Adipocyte (in vitro differentiated cells): ENCODE measurements at places on chromosomes 6 and 20.
A peak's percentile ranks its signal among the peaks of the same experiment; 100 is the strongest.

GRCh38 chr20:32282461-32282860, 5.0 kb downstream of the KIF3B start:
- no peak for DNase-seq

DNA sequence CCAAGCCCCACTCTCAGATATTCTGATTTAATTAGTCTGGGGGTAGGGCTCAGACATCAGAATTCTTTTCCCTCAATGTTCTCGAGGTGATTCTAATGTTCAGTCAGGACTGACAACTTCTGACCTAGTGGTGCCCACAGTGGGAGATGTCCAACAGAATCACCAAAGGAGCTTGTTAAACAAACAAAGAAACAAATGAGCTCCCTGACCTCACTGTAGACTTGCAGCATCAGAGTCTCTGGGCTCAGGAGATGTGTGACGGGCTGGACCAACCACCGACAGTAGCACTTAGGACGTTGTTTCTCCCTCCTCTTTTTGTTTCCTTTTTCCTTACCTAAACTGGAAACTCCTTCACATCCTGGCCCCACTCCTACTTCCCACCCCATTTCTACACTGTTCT, 49.3 kb downstream of the CLIC5 start:
- DNase-seq, result no peak

DNA sequence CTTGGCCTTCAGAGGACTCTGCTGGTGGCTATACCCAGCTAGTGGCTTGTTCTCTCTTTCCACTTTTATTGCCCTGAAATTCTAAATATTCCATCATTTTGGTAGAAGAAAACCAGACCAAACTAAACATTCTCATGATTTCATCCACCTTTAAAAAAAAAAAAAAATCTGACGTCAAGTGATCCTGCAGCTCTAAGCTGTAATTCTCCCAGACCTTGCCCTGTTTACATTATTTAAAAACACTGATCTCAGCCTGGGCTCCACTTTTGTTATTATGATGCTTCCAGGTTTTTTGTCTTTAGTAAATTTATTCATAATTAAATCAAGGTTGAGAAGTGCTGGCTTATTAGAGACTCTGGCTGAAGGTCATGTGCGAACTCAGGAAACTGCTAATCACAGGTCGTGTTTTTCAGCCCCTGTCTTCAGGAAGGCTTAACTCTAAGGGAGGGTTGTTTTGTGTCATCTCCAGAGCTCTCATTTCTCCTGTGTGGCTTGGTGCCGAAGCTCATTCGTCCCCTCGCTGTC, 114.4 kb downstream of the MTHFD1L start:
- no peak for DNase-seq

GRCh38 chr6:15320693-15321092, 74.8 kb downstream of the JARID2 start:
- no peak for DNase-seq

DNA sequence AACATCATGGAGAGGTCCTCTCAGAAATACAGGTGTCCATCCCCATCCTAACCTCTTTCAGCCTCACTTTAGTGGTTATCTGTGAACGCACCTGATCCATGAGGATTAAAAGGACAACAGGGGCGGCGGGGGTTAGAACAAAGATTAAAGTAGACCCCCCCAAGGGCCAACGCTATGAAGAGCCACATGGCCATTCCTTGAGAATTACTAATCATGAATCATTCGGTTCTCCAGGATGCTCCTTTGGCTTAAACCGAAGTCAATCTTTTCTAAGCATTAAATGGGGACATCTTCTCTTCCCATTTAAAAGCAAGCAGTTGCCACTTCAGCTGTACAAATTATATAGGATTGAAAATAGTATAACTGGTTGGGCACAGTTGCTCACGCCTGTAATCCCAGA, 212.4 kb downstream of the GMPR start:
- DNase-seq, result no peak

DNA sequence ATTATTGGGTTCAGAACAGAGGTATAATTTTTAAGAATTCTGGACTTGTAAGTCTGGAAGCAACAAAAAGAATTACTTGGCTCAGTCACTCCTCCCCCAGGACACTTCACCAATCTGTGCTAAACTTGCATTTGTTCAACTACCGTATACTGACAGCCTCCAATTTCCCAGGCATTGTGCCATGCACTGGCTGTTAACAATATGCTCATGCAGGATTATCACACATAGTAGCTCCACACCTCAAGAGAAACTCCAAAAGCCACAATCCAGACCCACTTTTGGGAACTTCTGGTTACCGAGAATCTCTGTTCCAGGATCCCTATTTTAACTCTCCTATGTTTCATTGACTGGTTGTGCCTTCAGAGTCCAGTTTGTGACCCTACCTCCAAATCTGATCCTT, 7.7 kb downstream of the ADGRF1 start:
- DNase-seq, result peak; percentile 3

GRCh38 chr20:55067158-55067825, 591.9 kb downstream of the DOK5 start:
- no peak for DNase-seq

DNA sequence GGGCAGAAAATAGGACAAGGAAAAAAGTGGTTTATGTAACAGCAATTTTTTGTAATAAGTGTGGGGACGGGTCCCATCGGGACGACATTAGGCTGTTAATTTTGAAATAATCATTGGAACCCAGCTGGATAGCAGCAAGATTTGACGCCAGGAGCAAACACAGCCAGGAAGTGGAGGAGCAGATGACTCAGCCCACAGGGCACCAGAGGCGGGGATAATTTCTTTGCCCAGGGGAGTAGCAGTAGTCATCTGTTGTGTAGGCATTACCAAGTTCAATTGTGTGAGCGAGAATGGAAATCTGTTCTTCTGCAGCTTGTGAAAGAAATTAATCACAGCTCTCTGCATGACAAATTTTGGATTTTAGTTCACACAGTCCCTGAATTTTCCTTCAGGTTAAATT, 22.6 kb upstream of the RIN2 start:
- DNase-seq, result peak; percentile 90

GRCh38 chr6:105199711-105200110, 19.9 kb upstream of the POPDC3 start:
- DNase-seq, result no peak

- DNase-seq, result no peak
Measured at GRCh38 chr6:6317386-6317785, 3.1 kb downstream of the F13A1 start.

- peak; percentile 42 for DNase-seq
Measured at GRCh38 chr6:69578361-69578890, 218.4 kb downstream of the LMBRD1 start.

- DNase-seq, result peak; percentile 19
Measured at GRCh38 chr6:42988486-42989020, 4.2 kb downstream of the PPP2R5D start.

GRCh38 chr20:62737271-62737811, 28.7 kb downstream of the NTSR1 start:
- DNase-seq, result no peak
